ENCODE measurements at places on chromosomes 3 and 15.
A peak's percentile ranks its signal among the peaks of the same experiment; 100 is the strongest.

DNA sequence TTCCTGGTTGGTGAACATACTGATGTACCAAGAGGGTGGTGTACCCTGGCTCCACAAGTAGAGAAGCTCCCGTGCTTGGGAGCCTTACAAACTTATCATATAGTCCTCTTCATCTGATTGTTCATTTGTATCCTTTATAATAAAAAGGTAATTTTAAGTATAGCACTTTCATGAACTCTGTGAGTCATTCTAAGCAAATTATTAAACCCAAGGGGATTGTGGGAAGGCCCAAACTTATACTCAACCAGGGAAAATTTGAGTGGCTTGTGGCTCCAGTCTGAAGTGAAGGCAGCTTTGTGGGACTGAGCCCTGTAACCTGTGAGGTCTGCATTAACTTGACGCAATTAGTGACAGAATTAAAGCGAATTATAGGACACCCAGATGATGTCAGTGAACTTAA lies 29.0 kb downstream of the TTBK2 start:
- H3K27ac ChIP-seq = no peak overlapping the region
- H3K4me1 ChIP-seq = peaks cover 4% of the 10 kb centered on the region
- no peaks in the 10 kb centered on the region for H3K36me3 ChIP-seq
- no peaks in the 10 kb centered on the region for H3K27me3 ChIP-seq

- H3K27ac ChIP-seq = peak overlapping the region; percentile 51
- H3K4me1 ChIP-seq = peaks cover 3% of the 10 kb centered on the region
- no peak overlapping the region for H3K4me3 ChIP-seq
- DNase-seq = no peak
Measured at GRCh38 chr15:35665896-35666536, 120.1 kb upstream of the DPH6 start.

GRCh38 chr3:42500091-42500490 lies 2.4 kb upstream of the VIPR1 start:
- no peaks in the 10 kb centered on the region for H3K4me1 ChIP-seq

- no peak overlapping the region for H3K4me3 ChIP-seq
- H3K27ac ChIP-seq = no peak overlapping the region
- no peak for DNase-seq
Measured at GRCh38 chr3:171888466-171888865, 45.3 kb downstream of the TMEM212 start.

- no peak overlapping the region for H3K27ac ChIP-seq
- no peak for DNase-seq
- H3K27me3 ChIP-seq = no peaks in the 10 kb centered on the region
- H3K36me3 ChIP-seq = no peaks in the 10 kb centered on the region
Measured at GRCh38 chr15:48781017-48781416, 29.9 kb downstream of the CEP152 start.

DNA sequence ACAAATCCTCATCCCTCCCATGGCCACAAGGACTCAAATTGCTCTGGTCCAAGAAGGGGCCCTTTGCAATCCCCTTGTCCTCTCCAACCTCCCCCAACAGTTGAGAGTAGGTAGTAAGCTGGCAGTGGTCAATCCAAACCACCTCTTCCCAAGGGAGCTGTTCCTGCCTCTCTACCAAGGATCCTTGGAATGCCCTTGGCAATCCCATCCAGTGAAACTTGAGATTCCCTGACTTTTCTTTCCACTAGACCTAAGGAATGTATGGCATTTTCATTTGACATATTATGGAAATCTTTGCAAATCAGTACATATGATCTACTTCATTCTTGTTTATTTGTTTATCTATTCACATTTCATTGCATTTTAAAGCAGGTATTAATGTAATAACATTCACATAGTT lies 4.8 kb upstream of the RBP2 start:
- H3K27ac ChIP-seq = no peak overlapping the region
- no peak for DNase-seq
- no peak overlapping the region for H3K4me3 ChIP-seq
- H3K27me3 ChIP-seq = no peaks in the 10 kb centered on the region
- no peaks in the 10 kb centered on the region for H3K36me3 ChIP-seq
- no peaks in the 10 kb centered on the region for H3K4me1 ChIP-seq

- no peak overlapping the region for H3K27ac ChIP-seq
- no peaks in the 10 kb centered on the region for H3K36me3 ChIP-seq
- H3K4me3 ChIP-seq = no peak overlapping the region
- DNase-seq = no peak
- H3K4me1 ChIP-seq = no peaks in the 10 kb centered on the region
- H3K27me3 ChIP-seq = no peaks in the 10 kb centered on the region
Measured at GRCh38 chr3:118900737-118901525, 133.7 kb downstream of the IGSF11 start.

- no peaks in the 10 kb centered on the region for H3K4me1 ChIP-seq
- DNase-seq = no peak
- no peak overlapping the region for H3K27ac ChIP-seq
- no peaks in the 10 kb centered on the region for H3K36me3 ChIP-seq
- H3K27me3 ChIP-seq = no peaks in the 10 kb centered on the region
- H3K4me3 ChIP-seq = no peak overlapping the region
Measured at GRCh38 chr3:63287610-63288009, 9.5 kb downstream of the SYNPR start.

DNA sequence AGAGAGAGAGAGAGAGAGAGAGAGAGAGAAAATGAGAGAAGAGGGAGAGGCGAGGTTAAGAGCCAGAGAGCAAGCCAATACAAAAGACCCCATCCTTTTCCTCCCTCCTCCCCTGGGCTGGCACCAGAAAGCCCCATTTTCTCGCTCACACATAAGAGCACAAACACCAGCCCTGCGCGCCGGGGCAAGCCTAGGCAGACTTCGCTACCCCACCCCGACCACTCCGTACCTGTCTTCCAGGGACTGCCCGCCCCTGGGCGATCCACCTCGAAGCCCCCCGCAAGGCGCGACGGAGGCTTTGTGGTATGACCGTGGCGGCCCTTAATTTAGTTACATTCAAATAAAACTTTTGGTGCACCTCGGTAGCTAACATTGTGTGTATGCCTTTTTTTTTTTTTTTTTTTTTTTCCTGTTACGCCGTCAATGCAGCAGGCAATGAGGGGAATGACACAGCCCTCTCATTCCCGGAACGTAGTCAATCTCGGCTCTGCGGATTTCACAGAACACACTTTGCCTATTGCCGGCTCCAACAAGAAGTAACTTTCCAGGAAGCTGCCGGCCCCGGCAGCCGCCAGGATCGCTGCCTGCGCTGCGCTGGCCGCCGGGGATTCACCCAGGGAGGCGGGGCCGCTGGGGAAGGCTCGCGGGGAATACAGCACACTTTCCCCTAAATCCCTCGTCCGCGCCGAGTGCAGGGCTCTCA lies 7.7 kb downstream of the BCL6 start:
- no peaks in the 10 kb centered on the region for H3K4me1 ChIP-seq
- H3K36me3 ChIP-seq = peaks cover 4% of the 10 kb centered on the region
- H3K27ac ChIP-seq = no peak overlapping the region
- H3K4me3 ChIP-seq = peak overlapping the region; percentile 69
- H3K27me3 ChIP-seq = no peaks in the 10 kb centered on the region

- no peaks in the 10 kb centered on the region for H3K27me3 ChIP-seq
- H3K36me3 ChIP-seq = no peaks in the 10 kb centered on the region
- DNase-seq = no peak
Measured at GRCh38 chr3:108342837-108343486, 46.6 kb downstream of the HHLA2 start.

Measured in aorta (tissue), 5 donors.